ENCODE measurements at places on chromosomes 5 and 9.

- H3K4me3 ChIP-seq: no peak overlapping the region
- no peaks in the 10 kb centered on the region for H3K4me1 ChIP-seq
- no peaks in the 10 kb centered on the region for H3K27me3 ChIP-seq
- DNase-seq: no peak
- H3K36me3 ChIP-seq: no peaks in the 10 kb centered on the region
These were observed 175.6 kb downstream of the CD180 start for GRCh38 chr5:67021031-67021430.

DNA sequence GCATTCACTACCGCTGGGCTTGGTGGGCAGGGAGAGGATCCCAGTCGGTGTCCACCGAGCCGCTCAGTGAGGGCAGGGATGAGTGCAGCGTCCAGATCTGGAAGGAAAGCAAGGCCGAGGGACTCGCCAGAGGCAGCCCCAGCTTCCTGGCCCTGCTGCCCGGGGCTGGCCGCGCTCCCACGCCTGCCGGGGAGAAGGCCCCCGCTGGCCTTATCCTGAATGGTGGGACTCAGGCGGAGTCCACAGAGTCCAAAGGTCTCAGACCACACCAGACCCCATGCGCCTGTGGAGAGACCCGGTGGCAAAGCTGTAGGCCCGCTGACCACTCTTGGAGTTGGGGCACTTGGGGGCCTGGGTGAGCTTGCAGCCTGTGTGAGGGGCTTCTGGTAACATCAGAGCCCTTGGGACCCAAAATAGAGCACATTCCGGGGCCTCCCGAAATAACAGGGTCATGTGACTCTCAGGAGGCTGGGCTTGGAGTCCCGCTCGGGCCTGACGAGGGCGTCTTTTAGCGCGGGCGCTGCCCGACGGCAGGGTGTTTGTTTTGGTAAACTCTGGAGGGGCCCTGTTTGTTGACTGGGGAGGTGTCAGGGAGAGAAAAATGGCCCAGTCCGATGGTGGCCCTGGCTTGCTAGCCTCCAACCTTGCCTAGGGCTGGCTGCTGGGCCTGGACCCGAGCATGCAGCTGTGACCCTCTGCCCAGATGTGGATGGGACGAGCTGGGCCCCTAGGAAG is 2.8 kb downstream of the RXRA start:
- peaks cover 2% of the 10 kb centered on the region for H3K36me3 ChIP-seq
- peak overlapping the region; percentile 84 for H3K27ac ChIP-seq
- DNase-seq: no peak
- no peaks in the 10 kb centered on the region for H3K27me3 ChIP-seq
- H3K4me1 ChIP-seq: peaks cover 22% of the 10 kb centered on the region
- H3K4me3 ChIP-seq: peak overlapping the region; percentile 56

- H3K27ac ChIP-seq: no peak overlapping the region
- DNase-seq: no peak
- no peak overlapping the region for H3K4me3 ChIP-seq
- H3K4me1 ChIP-seq: no peaks in the 10 kb centered on the region
- no peaks in the 10 kb centered on the region for H3K36me3 ChIP-seq
These were observed 410.1 kb downstream of the MAT2B start for GRCh38 chr5:163915481-163915961.

DNA sequence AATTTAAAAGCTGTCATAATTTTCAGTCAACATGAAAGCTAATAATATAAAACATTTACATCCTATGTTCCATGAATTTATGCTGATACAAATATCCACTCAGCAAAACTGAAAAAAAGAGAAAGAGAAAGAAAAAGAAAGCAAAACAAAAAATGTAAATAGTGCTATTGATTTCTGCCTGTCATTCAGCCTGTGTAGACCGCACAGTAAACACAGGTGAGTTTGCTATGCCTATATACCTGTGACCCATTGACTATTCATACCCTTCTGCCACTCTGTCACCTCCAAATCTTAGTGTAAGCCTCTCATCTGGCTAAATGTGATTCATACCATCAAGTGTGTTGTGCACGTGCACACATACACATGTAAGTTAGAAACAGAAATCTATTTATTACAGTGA is 359.0 kb upstream of the RORB start:
- H3K4me3 ChIP-seq: no peak overlapping the region
- no peaks in the 10 kb centered on the region for H3K27me3 ChIP-seq
- H3K4me1 ChIP-seq: no peaks in the 10 kb centered on the region
- no peak for DNase-seq
- no peak overlapping the region for H3K27ac ChIP-seq
- no peaks in the 10 kb centered on the region for H3K36me3 ChIP-seq

- no peak overlapping the region for H3K27ac ChIP-seq
- no peaks in the 10 kb centered on the region for H3K27me3 ChIP-seq
- H3K36me3 ChIP-seq: no peaks in the 10 kb centered on the region
- H3K4me3 ChIP-seq: no peak overlapping the region
These were observed 34.1 kb downstream of the LAMC3 start for GRCh38 chr9:131043087-131043486.

DNA sequence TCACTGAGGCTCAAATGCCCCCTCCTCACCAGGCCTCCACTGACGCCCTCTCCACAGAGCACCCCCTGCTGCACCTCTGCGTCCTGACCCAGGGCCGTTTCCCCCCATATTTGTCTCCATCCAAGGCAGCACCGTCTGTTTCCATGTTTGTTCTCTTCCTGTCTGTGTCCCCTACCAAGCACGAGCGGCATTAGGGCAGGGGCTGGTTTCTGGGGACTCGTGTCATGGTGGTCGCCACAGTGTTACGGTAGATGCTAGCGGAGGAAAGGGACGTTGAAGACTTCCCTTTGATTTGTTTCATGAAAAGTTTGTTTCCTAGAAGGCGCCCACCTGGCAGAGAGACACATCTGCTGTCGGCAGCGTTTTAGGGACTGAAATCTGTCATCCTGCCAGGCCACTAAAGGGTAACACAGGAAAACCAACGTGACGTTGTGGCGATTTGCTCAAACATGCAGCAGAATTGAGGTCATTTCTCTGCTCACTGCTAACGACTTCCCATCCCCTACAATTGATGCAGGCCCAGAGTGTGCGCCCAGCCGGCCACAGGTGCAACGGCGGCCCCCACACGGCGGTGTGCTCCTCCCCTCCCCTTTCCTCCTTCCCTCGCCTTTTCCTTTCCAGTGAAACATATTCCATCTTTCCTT is 79.3 kb upstream of the IRX4 start:
- H3K27ac ChIP-seq: no peak overlapping the region
- H3K4me1 ChIP-seq: no peaks in the 10 kb centered on the region
- H3K36me3 ChIP-seq: no peaks in the 10 kb centered on the region

DNA sequence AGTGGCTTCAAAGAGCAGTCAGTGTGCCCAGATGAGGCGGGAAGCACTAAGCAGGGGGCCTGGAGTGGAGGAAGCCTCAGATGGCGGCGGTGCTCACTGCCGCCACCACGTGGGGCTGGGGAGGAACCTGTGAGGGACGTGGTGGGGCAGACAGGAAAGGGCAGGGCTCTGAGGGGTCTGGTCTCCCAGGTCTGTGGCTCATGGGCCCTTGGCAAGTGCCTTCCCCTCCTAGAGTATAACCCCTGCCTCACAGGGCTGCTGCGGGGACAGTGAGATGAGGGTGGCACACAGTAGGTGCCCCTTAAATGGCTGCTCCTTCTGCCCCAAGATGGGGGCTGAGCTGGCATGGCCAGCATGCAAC is 26.6 kb downstream of the NR5A1 start:
- H3K27ac ChIP-seq: no peak overlapping the region
- H3K27me3 ChIP-seq: no peaks in the 10 kb centered on the region
- H3K4me3 ChIP-seq: no peak overlapping the region
- H3K4me1 ChIP-seq: peaks cover 8% of the 10 kb centered on the region

- no peak overlapping the region for H3K4me3 ChIP-seq
- H3K27me3 ChIP-seq: no peaks in the 10 kb centered on the region
- H3K36me3 ChIP-seq: no peaks in the 10 kb centered on the region
- H3K27ac ChIP-seq: no peak overlapping the region
- H3K4me1 ChIP-seq: no peaks in the 10 kb centered on the region
- no peak for DNase-seq
These were observed 35.5 kb upstream of the CDKN2B start for GRCh38 chr9:22044583-22044982.

DNA sequence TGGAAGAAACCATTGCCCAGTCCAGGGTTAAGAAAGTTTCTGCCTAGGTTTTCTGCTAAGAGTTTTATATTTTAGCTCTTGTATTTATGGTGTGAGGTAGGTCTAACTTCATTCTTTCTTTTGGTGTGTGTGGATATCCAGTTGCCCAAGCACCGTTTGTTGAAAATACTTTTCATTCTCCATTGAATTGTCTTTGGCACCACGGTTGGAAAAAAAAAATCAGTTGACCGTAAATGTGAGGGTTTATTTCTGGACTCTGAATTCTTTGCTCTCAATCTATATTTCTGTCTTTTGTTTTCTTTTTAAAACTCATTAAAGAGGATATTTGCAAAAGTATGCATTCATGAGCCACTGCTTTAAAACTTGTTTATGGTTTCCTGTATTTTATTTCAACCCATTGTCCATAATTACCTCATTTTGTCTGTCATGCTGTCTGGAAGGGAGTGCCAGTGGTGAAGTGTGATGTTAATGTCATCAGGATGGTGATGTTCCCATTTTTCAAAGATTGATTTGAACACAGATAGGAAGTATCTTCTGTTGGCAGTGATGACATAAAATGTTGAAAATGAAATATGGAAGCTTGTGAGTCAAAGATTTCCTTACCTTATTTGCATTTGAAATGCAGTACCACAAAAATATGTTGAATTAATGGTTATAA is 33.9 kb downstream of the HABP4 start:
- no peak overlapping the region for H3K27ac ChIP-seq
- no peak overlapping the region for H3K4me3 ChIP-seq
- no peaks in the 10 kb centered on the region for H3K4me1 ChIP-seq
- no peaks in the 10 kb centered on the region for H3K27me3 ChIP-seq

DNA sequence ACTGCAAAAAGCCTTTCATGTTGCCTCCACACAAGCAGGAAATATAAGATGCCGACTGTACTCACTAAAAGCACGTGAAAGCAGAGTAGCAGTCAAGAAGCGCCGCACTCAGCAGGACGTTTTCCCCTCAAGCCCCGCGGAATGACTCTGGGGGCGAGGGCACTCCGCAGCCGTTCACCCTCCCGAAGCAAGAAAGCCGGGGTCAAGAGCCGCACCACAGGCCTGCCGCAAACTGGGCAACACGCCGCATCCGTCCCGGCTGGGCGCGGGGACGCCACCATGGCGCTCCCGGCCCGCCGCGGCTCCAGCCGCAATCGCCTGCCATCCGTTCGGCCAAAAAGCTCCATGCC is 364 bp downstream of the RPS6 start:
- no peak for DNase-seq
- peaks cover 13% of the 10 kb centered on the region for H3K36me3 ChIP-seq
- H3K27ac ChIP-seq: peak overlapping the region; percentile 86
- no peaks in the 10 kb centered on the region for H3K4me1 ChIP-seq

DNA sequence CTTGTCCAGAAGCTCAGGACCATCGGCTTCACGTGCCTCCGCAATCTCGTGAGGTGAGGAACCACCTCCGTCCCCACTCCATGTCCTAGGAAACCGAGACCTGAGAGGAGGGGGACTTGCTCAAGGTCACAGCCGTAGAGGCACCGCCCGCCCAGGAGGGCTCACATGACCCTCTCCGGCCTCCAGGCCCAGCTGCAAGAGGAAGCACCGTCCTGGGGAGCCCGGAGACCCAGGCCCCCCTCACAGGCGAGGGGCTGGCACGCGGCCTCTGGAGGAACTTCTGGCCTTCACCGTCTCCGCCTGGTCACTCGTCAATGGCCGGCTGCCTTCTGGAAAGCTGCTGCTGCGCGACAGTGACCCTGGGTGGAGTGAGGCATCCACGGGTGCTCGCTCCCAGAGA is 24.2 kb downstream of the FAM78A start:
- no peak overlapping the region for H3K27ac ChIP-seq
- no peaks in the 10 kb centered on the region for H3K4me1 ChIP-seq
- H3K27me3 ChIP-seq: no peaks in the 10 kb centered on the region
- no peaks in the 10 kb centered on the region for H3K36me3 ChIP-seq

DNA sequence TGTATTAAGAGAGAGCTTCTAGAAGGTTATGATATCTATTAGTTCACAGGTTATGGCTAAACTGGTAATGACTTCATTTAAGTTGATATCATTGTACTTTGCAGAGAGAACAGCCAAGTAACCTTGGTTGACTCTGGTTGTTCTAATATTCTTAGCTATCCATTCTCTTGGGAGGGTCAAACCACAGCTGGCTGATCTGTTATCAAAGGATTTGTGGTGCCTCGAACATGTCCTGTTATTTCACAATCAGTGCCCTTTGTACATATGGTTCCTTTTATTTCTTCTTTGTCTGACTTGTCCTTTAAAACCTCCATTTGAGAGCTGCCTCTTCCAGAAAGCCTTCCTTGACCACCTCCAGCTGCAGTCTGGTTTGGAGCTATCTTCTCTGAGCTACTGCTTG is 61.7 kb downstream of the PDE8B start:
- no peak overlapping the region for H3K27ac ChIP-seq
- no peaks in the 10 kb centered on the region for H3K36me3 ChIP-seq
- H3K27me3 ChIP-seq: peaks cover 3% of the 10 kb centered on the region
- H3K4me3 ChIP-seq: no peak overlapping the region

DNA sequence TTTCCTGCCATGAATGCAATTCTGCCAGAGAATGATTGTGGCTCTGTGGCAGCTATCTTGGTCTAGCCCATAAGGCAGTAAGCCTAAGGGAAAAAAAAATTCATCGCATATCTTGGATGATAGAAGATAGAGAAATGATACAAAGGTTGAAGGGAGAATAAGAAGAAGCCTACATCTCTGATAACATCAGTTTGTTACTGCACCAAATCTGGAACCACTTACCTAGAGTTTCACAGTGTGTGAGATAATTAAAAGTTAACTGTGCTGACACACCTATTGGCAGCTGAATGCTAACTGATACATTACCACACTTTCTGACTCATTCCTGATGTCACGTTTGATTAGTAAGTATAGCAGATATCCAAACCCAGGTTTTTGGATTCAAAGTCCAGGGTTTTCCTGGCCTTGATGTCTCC is 91.6 kb upstream of the TAF11L2 start:
- H3K36me3 ChIP-seq: no peaks in the 10 kb centered on the region
- H3K4me3 ChIP-seq: no peak overlapping the region
- no peaks in the 10 kb centered on the region for H3K27me3 ChIP-seq
- H3K27ac ChIP-seq: peak overlapping the region; percentile 39
- H3K4me1 ChIP-seq: peaks cover 4% of the 10 kb centered on the region

DNA sequence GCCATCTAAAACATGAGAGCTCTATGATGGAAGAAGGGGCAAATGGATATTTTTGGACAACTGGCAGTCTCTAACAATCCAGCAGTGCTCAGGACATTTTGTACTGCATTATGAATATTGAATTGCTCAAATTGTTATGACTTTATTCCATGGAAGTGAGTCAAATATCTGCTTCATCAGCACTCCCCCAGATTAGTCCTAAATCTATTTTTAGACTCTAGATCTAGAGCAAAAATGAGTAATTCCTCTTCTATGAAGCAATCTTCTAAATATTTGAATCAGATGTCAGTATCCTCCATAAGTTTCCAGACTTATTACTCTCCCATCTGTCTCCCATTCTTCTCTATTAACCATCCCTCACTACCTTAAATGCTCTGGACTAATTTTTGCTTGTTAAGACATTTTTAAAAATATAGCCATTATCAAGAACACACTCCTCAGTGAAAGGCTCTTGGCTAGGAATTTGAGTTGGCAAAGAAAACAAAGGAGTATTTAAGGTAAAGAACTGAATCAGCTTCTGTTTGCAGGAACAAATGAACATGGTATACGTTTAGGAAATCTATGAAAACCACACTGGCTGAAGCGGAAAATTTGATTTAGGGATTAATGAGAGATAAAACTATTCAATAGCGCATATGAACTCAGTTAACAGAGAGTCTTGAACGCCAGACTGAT is 300.9 kb downstream of the MCTP1 start:
- no peak overlapping the region for H3K27ac ChIP-seq
- no peaks in the 10 kb centered on the region for H3K36me3 ChIP-seq
- no peaks in the 10 kb centered on the region for H3K4me1 ChIP-seq

GRCh38 chr5:145244251-145244650 is 590.9 kb downstream of the PRELID2 start:
- H3K4me3 ChIP-seq: no peak overlapping the region
- H3K27ac ChIP-seq: no peak overlapping the region
- H3K4me1 ChIP-seq: no peaks in the 10 kb centered on the region
- no peak for DNase-seq
- no peaks in the 10 kb centered on the region for H3K36me3 ChIP-seq
